NCI-H446 treated with DMSO at 0.1 percent for 48 hours (cell line): ENCODE measurements at places on chromosomes 16 and 17.

GRCh38 chr17:42536048-42536371, at the start of gene NAGLU:
NAGLU (plus strand) TSS chr17:42536241; CDS start chr17:42536273, 32 bp downstream.
- peak; percentile 68 for DNase-seq

DNA sequence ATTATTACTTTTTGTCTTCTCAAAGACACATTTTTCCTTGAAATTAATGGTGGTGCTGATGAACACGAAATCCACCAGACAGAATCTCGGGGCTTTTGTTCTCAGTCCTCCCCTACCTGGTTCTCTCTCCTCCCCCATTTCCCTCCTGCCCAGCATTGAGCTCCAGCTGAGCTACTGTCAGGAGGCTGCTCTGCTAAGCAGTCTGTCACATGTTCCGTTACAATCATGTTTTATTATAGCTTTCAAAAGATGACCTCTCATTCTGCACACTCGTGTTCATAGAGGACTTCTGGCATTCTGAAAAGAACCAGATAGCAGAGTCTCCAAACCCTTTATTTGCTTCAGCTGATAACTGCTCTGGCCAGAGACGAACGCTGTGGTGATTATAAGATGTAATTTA, 732.5 kb upstream of the RBFOX1 start:
- no peak for DNase-seq

DNA sequence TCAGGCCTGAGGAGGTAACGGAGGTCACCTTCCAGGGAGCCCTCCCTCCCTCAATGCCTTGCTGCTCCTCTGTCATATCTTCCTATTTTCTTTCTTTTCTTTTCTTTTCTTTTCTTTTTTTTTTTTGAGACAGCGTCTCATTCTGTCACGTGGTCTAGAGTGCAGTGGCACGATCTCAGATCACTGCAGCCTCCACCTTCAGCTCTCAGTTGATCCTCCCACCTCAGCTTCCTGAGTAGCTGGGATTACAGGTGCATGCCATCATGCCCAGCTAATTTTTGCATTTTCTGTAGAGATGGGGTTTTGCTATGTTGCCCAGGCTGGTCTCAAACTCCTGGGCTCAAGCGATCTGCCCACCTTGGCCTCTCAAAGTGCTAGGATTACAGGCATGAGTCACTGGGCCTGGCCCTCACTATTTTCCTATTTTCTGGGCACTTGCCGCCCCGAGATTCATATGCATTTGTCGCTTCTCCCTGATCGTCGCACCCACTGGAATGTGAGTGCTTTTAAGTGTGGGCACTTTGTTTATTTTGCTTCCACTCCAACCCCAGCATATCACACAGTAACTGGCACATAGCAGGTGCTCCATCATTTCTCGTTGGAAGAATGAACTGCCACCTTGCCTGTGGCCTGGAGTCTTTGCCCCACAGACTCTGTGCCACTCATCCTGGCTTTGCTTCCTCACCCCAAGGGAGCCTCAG, 31.7 kb downstream of the CPNE2 start:
- DNase-seq = no peak

- DNase-seq = no peak
Observed at GRCh38 chr17:56595831-56596690, 2.6 kb downstream of the NOG start.

- DNase-seq = no peak
Observed at GRCh38 chr16:70630960-70631745, 15.2 kb upstream of the IL34 start.
